Hair follicular keratinocyte (primary cell): ENCODE measurements at places on chromosomes 5 and 9. TPM values are rescaled to one million over a fixed set of nuclear protein-coding genes. Genes with fewer than 3 reads are reported as not detected.

Gene ZNF367
- total RNA-seq, result 2.1 and 5.9 TPM in 2 replicates

Gene ENG
- 6.2 and 9.6 TPM in 2 replicates for total RNA-seq

Gene MARVELD2
- total RNA-seq, result 17.2 and 21.5 TPM in 2 replicates

Gene ADRA1B
- 0.78 and 1.1 TPM in 2 replicates for total RNA-seq

Gene WDR38
- not detected in 2 replicates for total RNA-seq

Gene SLC9A3
- total RNA-seq, result 1.2 and 2.2 TPM in 2 replicates

Gene SLC27A4
- total RNA-seq, result 32.6 and 38.4 TPM in 2 replicates

Gene NTMT1
- total RNA-seq, result 38.3 and 73.1 TPM in 2 replicates

Gene DNAJA1
- total RNA-seq, result 53.0 and 93.5 TPM in 2 replicates

Gene PCDHGC4
- total RNA-seq, result 0.19 and 0.31 TPM in 2 replicates

Gene BARX1
- not detected in 2 replicates for total RNA-seq

Gene B4GALT1
- total RNA-seq, result 82.0 and 117 TPM in 2 replicates
